ENCODE measurements at places on chromosomes 7 and 10. TPM values are rescaled to one million over a fixed set of nuclear protein-coding genes. Genes with fewer than 3 reads are reported as not detected.

PRTFDC1 gene
- 4.2 TPM for total RNA-seq

TCERG1L gene
- 0.17 TPM for total RNA-seq

ANXA11 gene
- total RNA-seq: 81.9 TPM

TFAM gene
- total RNA-seq: 26.2 TPM

UCMA gene
- not detected for total RNA-seq

ZNF92 gene
- 7.2 TPM for total RNA-seq

UPP1 gene
- 87.7 TPM for total RNA-seq

ADAM22 gene
- total RNA-seq: 0.67 TPM
